Esophagus squamous epithelium (tissue), 5 donors: ENCODE measurements at places on chromosomes 1 and 21.

GRCh38 chr1:61420909-61421835 is 303.8 kb downstream of the TM2D1 start:
- no peaks in the 10 kb centered on the region for H3K27me3 ChIP-seq
- H3K4me3 ChIP-seq, result no peak overlapping the region
- H3K27ac ChIP-seq, result no peak overlapping the region

DNA sequence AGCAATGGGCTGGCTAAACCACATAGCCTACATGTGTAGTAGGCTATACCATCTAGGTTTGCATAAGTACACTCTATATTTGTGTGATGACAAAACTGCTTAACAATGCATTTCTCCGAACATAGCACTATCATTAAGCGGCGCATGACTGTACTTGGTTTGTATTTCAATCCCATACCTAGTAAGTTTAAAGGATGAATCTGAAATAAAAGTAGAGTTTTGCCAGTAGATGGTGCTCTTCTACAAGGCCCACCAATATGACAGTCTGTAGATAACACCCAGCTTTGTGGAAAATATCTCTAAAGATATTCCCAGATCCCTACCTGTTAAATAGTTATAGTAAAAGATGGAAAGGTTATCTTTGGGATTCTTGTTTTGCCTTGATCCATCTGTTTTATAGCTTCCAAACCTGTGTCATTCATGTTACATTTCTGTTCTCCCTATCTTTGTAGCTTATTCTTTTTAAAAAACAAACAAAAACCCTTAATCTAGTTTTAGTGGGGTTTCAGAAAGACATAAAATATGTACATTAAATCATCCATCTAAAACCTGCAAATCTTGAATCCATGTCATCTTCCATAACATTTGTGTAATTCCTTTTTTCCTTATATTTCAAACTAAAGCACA is 33.9 kb upstream of the ASPM start:
- no peak overlapping the region for H3K27ac ChIP-seq
- H3K4me3 ChIP-seq, result no peak overlapping the region
- H3K4me1 ChIP-seq, result no peaks in the 10 kb centered on the region
- H3K27me3 ChIP-seq, result no peaks in the 10 kb centered on the region
- DNase-seq, result no peak

- H3K36me3 ChIP-seq, result no peaks in the 10 kb centered on the region
- H3K27me3 ChIP-seq, result peaks cover 11% of the 10 kb centered on the region
- H3K4me1 ChIP-seq, result peaks cover 19% of the 10 kb centered on the region
- DNase-seq, result no peak
- no peak overlapping the region for H3K4me3 ChIP-seq
- no peak overlapping the region for H3K27ac ChIP-seq
Measured at GRCh38 chr1:229410370-229410691, 23.6 kb downstream of the ACTA1 start.

DNA sequence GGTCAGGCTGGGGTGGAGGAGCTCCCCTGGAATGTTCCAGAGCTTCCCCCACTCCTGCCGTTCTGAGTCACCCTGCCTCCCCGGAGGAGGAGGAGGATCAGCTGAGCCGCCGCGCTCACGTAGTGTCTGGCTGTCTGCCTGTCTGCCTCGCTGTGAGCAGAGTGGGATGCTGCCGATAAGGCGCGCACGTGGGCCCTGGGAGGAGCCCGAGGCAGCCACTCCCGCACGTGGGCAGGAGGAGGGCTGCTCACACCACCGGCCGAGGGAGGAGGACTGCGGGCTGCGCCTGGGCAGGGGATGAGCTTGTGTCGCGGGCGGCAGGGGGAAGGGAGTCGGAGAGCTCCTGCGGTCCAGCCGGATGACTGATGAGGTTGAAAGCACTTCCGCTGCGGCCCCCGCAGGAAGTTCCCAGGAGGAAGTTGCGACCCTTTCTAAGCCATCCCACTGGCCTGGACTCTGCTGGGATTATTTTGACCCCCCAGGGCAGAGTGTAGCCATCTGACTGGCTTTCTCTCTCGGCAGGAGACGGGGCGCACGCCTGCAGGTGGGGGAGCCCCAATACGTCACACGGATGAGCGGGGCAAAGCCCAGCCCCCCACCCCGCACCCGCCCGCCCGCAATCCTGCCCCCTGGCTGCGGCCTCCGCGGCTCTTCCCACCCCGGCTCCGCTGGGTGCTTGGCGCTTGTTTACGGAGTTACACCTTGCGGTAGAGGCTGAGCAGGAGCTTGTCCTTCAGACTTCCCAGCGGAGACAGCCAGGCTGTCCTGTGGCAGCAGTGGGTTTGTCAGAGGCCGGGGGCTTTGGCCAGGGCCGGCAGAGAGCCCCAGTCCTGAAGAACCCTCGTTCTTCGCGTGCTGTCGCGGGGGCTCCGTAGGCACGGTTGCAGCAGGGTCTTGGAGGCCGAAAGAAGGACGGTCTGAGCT is 9.8 kb downstream of the PDXK start:
- peak; percentile 64 for DNase-seq
- H3K27ac ChIP-seq, result peak overlapping the region; percentile 63
- peaks cover 9% of the 10 kb centered on the region for H3K36me3 ChIP-seq
- H3K4me1 ChIP-seq, result peaks cover 72% of the 10 kb centered on the region
- H3K27me3 ChIP-seq, result no peaks in the 10 kb centered on the region

GRCh38 chr1:210376836-210377372 is 48.2 kb downstream of the HHAT start:
- H3K4me3 ChIP-seq, result no peak overlapping the region
- no peaks in the 10 kb centered on the region for H3K27me3 ChIP-seq
- H3K36me3 ChIP-seq, result no peaks in the 10 kb centered on the region
- no peak overlapping the region for H3K27ac ChIP-seq
- no peak for DNase-seq

GRCh38 chr1:64967381-64967780 is 1.0 kb upstream of the JAK1 start:
- no peak overlapping the region for H3K4me3 ChIP-seq
- DNase-seq, result no peak
- H3K27me3 ChIP-seq, result no peaks in the 10 kb centered on the region
- H3K36me3 ChIP-seq, result no peaks in the 10 kb centered on the region

- H3K27me3 ChIP-seq, result no peaks in the 10 kb centered on the region
- no peak overlapping the region for H3K4me3 ChIP-seq
- H3K4me1 ChIP-seq, result no peaks in the 10 kb centered on the region
- no peak overlapping the region for H3K27ac ChIP-seq
- DNase-seq, result no peak
Measured at GRCh38 chr1:114063544-114063943, 84.3 kb downstream of the OLFML3 start.

DNA sequence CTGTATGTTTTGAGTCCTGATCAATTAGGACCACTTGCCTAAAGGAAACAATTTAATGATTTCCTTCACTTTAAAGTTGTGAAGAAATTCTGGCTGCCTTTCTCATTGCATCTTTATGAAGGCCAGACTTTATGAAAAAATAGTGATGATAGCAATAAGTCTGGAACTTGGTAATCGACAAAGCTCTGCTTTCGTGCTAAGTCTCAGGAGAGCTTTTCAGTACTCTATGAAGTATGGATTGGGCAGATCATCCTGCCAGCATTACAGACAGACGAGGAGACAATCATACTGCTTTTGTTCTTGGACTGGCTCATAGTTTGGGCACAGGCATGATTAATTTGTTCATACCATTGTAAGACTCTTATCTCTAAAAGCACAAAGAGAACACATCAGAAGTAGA is 45.5 kb upstream of the KCNJ15 start:
- no peaks in the 10 kb centered on the region for H3K27me3 ChIP-seq
- H3K4me3 ChIP-seq, result no peak overlapping the region
- DNase-seq, result no peak

DNA sequence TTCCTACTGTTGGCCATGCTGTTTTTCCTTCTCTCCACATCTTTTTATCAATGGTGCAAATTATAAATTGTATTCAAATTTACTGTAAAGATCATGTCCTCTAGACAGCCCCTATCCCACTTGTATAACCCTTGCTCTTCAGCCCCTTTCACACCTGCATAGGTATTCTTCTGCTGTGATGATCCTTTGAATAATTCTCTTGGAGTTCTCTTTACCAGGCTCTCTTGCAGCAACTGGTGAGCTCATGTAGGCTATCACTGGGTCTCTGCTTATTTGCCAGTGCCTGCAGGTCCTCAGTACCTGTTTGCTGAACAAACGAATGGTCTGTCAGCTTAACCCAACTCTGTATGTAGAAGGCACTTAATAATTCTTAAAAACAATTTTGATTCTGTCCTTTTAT is 8.2 kb downstream of the PTPRC start:
- no peaks in the 10 kb centered on the region for H3K27me3 ChIP-seq
- H3K4me3 ChIP-seq, result no peak overlapping the region
- H3K36me3 ChIP-seq, result no peaks in the 10 kb centered on the region
- DNase-seq, result no peak
- no peak overlapping the region for H3K27ac ChIP-seq

- no peaks in the 10 kb centered on the region for H3K4me1 ChIP-seq
- H3K4me3 ChIP-seq, result no peak overlapping the region
- no peaks in the 10 kb centered on the region for H3K27me3 ChIP-seq
- H3K36me3 ChIP-seq, result peaks cover 16% of the 10 kb centered on the region
- DNase-seq, result no peak
- H3K27ac ChIP-seq, result no peak overlapping the region
Measured at GRCh38 chr1:19780267-19780877, 19.3 kb downstream of the TMCO4 start.

DNA sequence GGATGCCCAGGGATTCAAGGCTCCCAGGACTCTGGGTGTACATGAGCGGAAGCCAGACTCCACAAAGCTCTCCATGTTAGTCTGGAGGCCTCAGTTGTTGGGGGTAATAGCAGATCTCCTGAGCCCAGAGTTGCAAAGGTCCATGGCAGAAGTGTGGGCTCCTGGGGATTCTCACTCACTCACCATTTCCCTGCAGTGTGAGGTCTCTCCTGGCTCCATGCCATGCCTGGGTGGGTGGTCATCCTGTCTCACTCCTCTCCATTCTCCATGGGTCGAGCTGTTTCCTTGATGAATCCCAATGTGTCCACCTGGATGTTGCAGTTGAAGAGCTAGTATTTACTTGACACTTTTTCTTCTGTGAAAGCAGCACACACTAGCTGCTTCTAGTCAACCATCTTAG is 156.8 kb upstream of the LRRC7 start:
- H3K4me3 ChIP-seq, result no peak overlapping the region
- H3K27ac ChIP-seq, result no peak overlapping the region
- no peaks in the 10 kb centered on the region for H3K27me3 ChIP-seq
- H3K36me3 ChIP-seq, result no peaks in the 10 kb centered on the region
- DNase-seq, result no peak
- no peaks in the 10 kb centered on the region for H3K4me1 ChIP-seq

DNA sequence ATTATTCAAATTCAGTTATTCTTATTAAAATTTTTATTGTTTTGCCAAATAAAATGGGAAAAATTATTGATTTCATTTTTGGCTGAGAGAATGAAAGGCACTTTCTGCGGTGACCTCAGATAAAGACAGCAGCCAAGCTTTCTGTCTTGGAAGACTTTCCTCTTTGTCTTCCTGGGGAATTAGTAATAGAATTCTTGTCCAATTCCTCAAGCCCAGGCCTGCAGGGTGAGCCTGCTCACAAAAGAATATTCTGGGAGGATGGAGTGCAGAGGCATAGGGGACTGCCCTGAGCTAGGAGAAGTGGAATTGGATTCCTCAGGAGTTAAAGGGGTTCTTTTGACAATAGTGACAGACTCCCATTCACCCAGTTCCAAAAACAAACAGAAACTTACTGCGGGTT is 614.5 kb upstream of the ADGRL2 start:
- no peaks in the 10 kb centered on the region for H3K4me1 ChIP-seq
- H3K36me3 ChIP-seq, result no peaks in the 10 kb centered on the region
- no peak overlapping the region for H3K4me3 ChIP-seq
- no peaks in the 10 kb centered on the region for H3K27me3 ChIP-seq
- H3K27ac ChIP-seq, result no peak overlapping the region

DNA sequence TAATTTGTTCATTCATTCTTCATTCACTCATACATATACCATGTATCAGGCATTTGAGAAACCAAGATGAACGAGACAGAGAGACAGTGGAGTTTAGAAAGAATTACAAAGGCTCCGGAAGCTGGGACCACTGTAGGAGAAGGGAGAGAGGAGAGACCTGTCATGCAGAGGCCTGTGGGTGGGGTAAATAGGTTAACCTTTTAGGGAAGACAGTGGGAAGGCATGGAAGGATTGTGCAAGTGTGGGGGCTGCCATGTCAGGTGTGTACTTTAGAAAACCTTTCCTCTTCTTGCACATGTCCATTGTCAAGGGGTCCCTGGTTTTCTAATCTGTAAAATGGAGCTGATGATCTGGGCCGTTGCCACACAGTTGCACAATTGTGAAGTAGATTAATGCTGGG is 44.2 kb upstream of the POU3F1 start:
- H3K27me3 ChIP-seq, result no peaks in the 10 kb centered on the region
- DNase-seq, result no peak
- H3K36me3 ChIP-seq, result no peaks in the 10 kb centered on the region

- no peaks in the 10 kb centered on the region for H3K27me3 ChIP-seq
- H3K4me1 ChIP-seq, result peaks cover 11% of the 10 kb centered on the region
- H3K4me3 ChIP-seq, result no peak overlapping the region
- no peaks in the 10 kb centered on the region for H3K36me3 ChIP-seq
- no peak for DNase-seq
Measured at GRCh38 chr21:44878053-44878982, 4.8 kb upstream of the PTTG1IP start.

GRCh38 chr1:26550946-26551345 is 21.4 kb downstream of the RPS6KA1 start:
- H3K27ac ChIP-seq, result no peak overlapping the region
- peaks cover 8% of the 10 kb centered on the region for H3K4me1 ChIP-seq
- no peaks in the 10 kb centered on the region for H3K27me3 ChIP-seq
- no peak overlapping the region for H3K4me3 ChIP-seq
- H3K36me3 ChIP-seq, result no peaks in the 10 kb centered on the region
- DNase-seq, result no peak

GRCh38 chr1:30728832-30729638 is 5.7 kb upstream of the MATN1 start:
- H3K4me1 ChIP-seq, result no peaks in the 10 kb centered on the region
- no peak overlapping the region for H3K27ac ChIP-seq
- no peak for DNase-seq
- H3K4me3 ChIP-seq, result no peak overlapping the region

GRCh38 chr1:84869720-84870119 is 23.3 kb downstream of the LPAR3 start:
- DNase-seq, result no peak
- no peaks in the 10 kb centered on the region for H3K4me1 ChIP-seq
- H3K27me3 ChIP-seq, result no peaks in the 10 kb centered on the region
- H3K36me3 ChIP-seq, result no peaks in the 10 kb centered on the region
- H3K27ac ChIP-seq, result no peak overlapping the region
- H3K4me3 ChIP-seq, result no peak overlapping the region

DNA sequence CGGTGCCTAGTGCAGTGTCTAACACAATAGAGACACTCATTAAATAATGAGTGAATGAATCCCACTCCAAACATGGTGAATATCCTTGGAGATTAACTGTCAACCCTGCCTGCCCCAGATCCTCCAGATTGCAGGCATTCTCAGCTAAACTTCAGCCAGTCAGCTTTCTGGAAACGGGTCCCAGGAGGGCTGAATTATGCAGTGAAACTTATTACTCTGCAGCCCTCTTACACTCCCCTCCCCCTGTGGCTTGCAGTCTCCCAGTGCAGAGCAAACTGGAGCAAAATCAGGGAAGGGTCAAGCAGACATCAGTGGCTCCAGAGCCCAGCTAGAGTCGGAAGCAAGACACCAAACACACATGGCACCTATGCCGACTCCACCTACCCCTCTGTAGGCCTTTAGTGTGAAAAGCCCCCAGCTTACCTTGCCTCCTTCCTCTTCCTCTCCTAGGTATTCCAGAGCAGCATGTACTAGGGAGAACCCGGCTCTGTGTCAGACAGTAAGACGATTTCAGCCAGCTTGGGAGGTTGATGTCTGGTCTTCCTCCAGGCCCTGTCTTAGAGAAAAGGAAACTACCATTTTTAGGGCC is 6.5 kb upstream of the RGS16 start:
- H3K27ac ChIP-seq, result no peak overlapping the region
- H3K36me3 ChIP-seq, result no peaks in the 10 kb centered on the region
- no peak overlapping the region for H3K4me3 ChIP-seq
- peaks cover 20% of the 10 kb centered on the region for H3K4me1 ChIP-seq
